IMR-90 (cell line): ENCODE measurements at places on chromosomes 13 and 19.

- peak; percentile 79 for DNase-seq
These were observed 18.7 kb downstream of the GADD45B start for GRCh38 chr19:2494447-2495129.

DNA sequence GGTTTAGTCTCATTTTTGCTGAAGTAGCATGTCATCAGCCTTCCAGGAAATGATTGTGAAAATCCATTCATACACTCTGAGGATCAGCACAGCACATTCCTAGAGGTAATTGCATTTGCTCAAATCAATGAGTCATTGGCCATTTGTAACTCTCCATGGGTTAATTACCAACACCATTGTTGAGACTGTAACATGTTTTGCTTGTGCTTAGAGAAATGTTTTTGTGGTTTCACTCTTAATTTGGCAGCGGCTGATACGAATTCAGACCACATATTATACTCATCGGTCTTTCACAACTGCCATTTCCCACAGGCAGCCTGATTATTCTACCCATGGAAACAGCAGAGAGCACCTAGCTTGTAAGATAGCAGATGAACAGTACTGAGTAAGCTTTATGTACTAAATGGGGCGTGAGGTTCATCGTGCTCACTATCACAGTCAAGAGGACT is 110.3 kb downstream of the NHLRC3 start:
- no peak for DNase-seq

GRCh38 chr13:25249001-25249543 is 38.2 kb downstream of the MTMR6 start:
- peak; percentile 43 for DNase-seq

DNA sequence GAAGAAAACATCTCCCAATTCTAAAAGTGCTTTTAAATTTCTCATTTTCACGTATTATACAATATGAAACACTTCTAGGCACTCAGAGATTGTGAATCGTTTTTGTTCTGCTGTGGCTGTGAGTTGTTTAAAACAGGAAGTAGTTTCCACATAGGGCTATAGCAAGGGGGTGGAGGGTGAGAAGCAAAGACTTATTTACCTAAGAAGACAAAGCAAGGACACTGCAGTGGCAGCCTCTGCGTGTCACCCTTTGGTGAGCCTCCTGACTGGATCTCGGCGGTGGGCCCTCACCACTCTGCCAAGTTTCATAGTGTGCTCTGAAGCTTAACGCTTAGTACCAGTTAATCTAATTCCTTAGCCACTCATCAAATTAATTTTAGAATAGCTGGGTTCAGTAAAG is 56.8 kb downstream of the TNFSF13B start:
- DNase-seq: no peak
